ENCODE measurements at places on chromosomes 2 and 18.

- no peak for DNase-seq
Observed at GRCh38 chr2:240685771-240686371, 3.2 kb upstream of the AQP12B start.

GRCh38 chr18:41266204-41266603 lies 688.8 kb upstream of the PIK3C3 start:
- DNase-seq, result no peak

- no peak for DNase-seq
Observed at GRCh38 chr2:160582081-160582480, 88.5 kb upstream of the RBMS1 start.

DNA sequence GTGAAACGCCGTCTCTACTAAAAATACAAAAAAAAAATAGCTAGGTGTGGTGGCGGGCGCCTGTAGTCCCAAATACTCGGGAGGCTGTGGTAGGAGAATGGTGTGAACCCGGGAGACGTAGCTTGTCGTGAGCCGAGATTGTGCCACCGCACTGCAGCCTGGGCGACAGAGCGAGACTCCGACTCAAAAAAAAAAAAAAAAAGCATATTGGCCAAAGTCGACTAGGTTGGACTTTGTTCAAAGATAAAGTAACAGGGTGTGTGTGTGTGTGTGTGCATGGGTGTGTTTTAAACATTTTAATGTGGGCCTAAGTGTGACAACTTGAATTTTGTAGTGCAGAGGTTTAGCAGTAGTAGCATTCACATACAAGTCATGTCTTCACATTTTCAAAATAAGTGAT lies 11.7 kb downstream of the GEMIN6 start:
- DNase-seq, result no peak

- no peak for DNase-seq
Observed at GRCh38 chr2:115569547-115569946, 1127.1 kb downstream of the DPP10 start.

DNA sequence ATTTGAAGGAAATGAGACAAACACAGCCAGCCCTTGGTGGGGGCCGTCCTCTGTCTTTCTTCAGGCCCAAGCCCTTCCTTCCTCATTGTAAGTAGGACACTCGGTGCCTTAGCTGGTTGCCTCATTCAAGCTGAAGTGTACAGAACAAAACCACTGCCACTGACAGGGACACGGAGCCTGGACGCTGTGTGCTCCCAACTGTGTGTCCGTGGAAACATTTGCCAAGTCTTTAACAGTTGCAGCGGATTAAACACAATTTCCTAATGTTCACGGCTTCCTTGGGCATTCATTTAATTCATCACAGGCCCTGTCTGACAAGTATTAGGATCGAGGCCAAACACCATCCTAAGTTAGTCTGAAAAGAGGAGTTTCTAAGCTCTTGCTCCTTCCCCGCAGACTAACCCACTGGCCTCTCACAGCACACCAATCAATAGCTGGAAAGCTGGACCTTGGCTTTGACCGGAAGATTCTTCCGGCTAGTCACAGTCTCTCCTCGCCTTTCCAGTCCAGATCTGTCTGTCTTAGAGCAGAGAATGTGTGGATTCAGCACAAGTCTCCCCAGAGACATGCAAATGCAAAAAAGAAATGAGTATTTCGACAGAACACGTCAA lies 68.7 kb upstream of the ACSL3 start:
- DNase-seq, result no peak

DNA sequence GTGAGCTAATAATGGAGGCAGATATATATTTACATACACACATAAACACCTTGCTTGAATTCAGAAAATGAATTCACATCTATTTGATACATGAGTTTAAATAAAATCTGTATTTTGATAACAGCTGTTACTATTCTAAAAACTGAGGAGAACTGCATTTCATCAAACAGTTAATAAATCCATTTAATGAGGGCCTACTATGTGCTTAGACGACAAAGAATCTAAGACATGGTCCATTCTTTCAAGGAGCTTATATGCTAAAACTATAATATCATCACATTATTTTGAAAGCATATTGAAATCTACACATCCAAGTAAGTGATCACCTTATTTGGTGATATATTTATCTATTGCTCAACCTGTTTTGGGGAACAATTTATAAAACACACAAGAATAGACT lies 90.8 kb upstream of the ZFP36L2 start:
- DNase-seq, result no peak

- no peak for DNase-seq
Observed at GRCh38 chr2:34734042-34734441, 1134.9 kb upstream of the FAM98A start.

GRCh38 chr2:56313500-56313921 lies 129.7 kb downstream of the CCDC85A start:
- DNase-seq, result no peak

- DNase-seq, result no peak
Observed at GRCh38 chr18:56067214-56067894, 479.4 kb upstream of the TCF4 start.

GRCh38 chr2:98912221-98912851 lies 23.7 kb downstream of the CRACDL start:
- DNase-seq, result no peak

DNA sequence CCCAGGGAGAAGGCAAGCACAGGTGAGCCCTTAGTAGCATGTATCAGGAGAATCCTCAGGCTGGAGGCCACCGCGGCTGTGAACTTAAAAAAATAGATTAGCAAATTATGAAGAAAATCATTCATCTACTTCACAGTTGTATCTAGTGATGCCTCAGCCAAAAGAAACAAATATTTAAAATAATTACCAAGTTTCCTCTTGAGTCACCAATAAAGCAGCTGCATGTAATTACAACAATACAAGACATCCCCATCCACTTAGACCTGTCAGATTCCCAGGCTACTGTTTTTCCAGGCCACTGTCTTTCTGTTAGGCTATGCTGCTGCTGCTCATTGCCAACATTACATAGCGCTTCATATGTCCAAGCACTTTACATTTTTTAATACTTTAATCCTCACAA lies 54.6 kb upstream of the PHLPP1 start:
- no peak for DNase-seq

GRCh38 chr2:79901161-79901560 lies 388.3 kb downstream of the CTNNA2 start:
- no peak for DNase-seq

DNA sequence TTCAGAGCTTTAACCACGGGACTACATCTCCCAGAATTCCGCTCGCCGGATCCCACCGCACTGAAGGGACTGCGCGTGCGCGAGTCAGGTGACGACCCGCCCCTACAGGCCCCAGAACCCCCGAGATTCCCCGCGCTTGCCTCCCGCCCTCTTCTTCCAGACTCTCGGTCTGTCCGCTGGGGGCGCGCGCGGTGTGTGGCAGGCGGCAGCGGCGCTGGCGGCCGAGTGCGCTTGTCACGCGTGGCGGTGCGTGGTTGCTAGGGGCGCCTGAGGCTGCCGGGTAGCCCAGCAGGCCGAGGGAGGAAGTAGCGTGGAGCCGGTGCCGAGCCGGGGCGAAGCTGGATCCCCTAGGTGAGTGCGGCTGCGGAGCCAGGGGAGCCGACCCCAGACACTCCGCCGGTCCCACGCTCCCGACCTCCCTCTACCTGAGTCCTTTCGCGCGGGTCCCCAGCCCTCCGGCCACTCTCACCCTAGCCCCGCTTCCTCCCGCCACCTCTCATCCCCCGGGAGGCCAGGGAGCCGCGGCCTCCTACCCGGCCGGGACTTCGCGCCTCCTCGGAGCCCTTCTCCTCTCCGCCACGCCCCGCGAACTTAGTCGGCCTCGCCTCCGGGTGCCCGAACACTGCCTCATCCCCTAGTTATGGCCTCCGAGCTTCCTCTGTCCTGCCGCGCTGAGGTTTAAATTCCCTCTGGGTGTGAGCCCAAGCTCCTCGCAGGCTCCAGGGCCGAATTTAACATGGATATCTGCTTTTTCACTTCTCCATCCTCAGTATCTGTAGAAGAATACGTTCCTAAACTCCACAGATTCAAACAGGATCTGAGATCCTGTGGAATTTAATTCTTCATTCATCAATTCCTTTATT lies at the start of gene TTLL4:
Gene TTLL4 (plus strand): TSS at position 149 of the 863 bp plus-strand sequence. CDS start 26,842 bp downstream, outside the sequence.
- DNase-seq, result peak; percentile 95

GRCh38 chr2:101030866-101031554 lies 28.9 kb downstream of the RPL31 start:
- DNase-seq, result no peak

DNA sequence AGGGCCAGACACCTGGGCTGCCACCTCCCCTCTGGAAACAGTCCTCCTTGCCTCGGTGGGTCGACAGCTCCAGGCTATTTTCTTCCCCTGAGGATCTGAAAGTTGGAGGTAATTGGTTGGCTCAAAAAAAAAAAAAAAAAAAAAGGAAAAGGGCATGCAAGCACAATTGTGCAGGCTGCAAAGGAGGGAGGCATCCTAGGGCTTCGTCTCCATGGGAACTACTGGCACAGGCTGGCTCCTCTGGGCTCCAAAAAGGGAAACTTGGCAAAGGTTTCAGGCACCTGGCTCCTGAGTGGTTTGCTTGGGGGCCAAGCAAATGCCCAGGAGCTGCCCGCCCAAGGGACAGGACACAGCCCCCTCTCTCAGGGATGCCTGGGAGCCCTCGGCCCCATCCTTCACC lies 1.1 kb upstream of the KCNIP3 start:
- DNase-seq, result no peak

GRCh38 chr18:46718501-46719341 lies 38.1 kb downstream of the ST8SIA5 start:
- DNase-seq, result no peak

- no peak for DNase-seq
Observed at GRCh38 chr2:216949700-216950413, 90.0 kb upstream of the TNP1 start.

- DNase-seq, result no peak
Observed at GRCh38 chr18:56639104-56639381, 651 bp upstream of the TXNL1 start.

- DNase-seq, result no peak
Observed at GRCh38 chr2:80169811-80170594, 134.5 kb downstream of the LRRTM1 start.

GRCh38 chr2:234178330-234179030 lies 128.0 kb downstream of the SPP2 start:
- no peak for DNase-seq

Measured in omental fat pad (tissue), 4 donors.